Right atrium auricular region (tissue), 2 donors: ENCODE measurements at places on chromosomes 6 and 20. TPM values are rescaled to one million over a fixed set of nuclear protein-coding genes. Genes with fewer than 3 reads are reported as not detected.

Gene DNAH8
- total RNA-seq, result not detected

Gene ARMH2
- not detected for total RNA-seq

Gene PAX1
- not detected for total RNA-seq

Gene CD93
- total RNA-seq, result 35.7 TPM

Gene SAMD3
- 0.67 TPM for total RNA-seq

Gene THBS2
- 24.5 TPM for total RNA-seq

Gene TGM6
- not detected for total RNA-seq

DNA sequence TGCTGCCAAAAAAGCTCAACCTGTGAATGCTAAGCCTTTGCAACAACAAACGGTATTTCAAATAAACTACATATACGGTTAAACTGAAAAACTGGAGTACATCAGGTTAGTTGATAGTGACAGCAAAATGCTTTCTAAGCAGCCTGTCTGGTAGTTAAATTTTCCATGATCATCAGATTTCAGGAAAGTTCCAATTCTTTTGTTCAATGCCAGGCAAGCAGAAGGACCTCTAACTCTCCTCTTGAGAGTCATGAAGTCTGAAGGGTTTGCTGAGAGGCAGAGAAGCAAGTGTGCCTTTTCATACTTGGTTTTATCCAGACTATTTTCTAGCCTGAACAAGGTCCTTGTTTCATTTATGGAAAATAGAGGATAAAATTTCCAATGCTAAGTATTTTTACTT lies 4.5 kb downstream of the FLRT3 start:
- H3K27ac ChIP-seq, result no peak overlapping the region
- H3K36me3 ChIP-seq, result no peaks in the 10 kb centered on the region
- H3K4me1 ChIP-seq, result no peaks in the 10 kb centered on the region
- DNase-seq, result no peak
- no peaks in the 10 kb centered on the region for H3K27me3 ChIP-seq
- H3K4me3 ChIP-seq, result no peak overlapping the region

GRCh38 chr6:148578837-148579565 lies 167.8 kb upstream of the UST start:
- H3K27ac ChIP-seq, result no peak overlapping the region
- no peak for DNase-seq
- no peaks in the 10 kb centered on the region for H3K27me3 ChIP-seq
- no peaks in the 10 kb centered on the region for H3K4me1 ChIP-seq
- no peak overlapping the region for H3K4me3 ChIP-seq

DNA sequence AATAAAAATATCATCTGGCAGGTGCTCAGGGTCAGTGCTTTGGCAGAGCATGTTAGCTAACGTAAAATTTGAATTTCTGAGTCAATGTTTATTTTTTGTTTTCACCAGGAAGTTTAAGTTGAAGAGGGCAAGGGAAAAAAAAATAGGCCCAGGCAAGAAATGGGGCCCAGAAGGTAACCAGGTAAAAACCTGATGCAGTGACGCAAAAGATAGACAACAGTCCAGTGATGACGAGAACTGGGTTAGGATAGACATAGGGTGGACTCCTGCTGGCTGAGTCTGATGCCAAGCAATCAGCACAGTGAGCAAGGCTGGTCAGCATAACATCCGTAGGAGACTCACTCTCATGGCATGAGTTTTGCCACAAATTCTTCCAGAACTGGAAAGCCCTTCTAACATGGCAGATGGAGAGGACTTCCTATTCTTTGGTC lies 42.2 kb downstream of the ZHX3 start:
- H3K4me3 ChIP-seq, result no peak overlapping the region
- no peak for DNase-seq
- H3K27ac ChIP-seq, result no peak overlapping the region
- no peaks in the 10 kb centered on the region for H3K36me3 ChIP-seq
- H3K4me1 ChIP-seq, result peaks cover 47% of the 10 kb centered on the region
- no peaks in the 10 kb centered on the region for H3K27me3 ChIP-seq

DNA sequence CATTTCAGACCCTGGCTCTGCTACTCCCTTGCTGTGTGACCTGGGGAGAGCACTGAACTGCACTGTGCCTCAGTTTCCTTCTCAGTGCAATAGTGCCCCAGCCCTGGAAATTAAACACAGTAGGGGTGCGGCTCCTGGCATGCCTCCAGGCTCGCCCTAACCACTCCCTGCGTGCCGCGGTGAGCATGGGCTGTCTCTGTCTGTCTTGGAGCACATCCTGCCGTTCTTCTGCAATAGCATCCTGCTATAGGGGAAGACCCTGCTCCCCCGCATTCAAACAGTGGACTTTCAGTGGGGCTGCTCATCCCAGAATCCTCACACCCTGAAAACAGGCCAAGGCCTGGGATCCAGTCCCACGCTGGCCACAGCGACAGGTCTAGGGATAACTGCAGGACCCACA lies 129.5 kb downstream of the FOXC1 start:
- H3K27ac ChIP-seq, result no peak overlapping the region
- H3K27me3 ChIP-seq, result no peaks in the 10 kb centered on the region
- no peak for DNase-seq
- no peaks in the 10 kb centered on the region for H3K36me3 ChIP-seq
- H3K4me1 ChIP-seq, result no peaks in the 10 kb centered on the region
- H3K4me3 ChIP-seq, result no peak overlapping the region

DNA sequence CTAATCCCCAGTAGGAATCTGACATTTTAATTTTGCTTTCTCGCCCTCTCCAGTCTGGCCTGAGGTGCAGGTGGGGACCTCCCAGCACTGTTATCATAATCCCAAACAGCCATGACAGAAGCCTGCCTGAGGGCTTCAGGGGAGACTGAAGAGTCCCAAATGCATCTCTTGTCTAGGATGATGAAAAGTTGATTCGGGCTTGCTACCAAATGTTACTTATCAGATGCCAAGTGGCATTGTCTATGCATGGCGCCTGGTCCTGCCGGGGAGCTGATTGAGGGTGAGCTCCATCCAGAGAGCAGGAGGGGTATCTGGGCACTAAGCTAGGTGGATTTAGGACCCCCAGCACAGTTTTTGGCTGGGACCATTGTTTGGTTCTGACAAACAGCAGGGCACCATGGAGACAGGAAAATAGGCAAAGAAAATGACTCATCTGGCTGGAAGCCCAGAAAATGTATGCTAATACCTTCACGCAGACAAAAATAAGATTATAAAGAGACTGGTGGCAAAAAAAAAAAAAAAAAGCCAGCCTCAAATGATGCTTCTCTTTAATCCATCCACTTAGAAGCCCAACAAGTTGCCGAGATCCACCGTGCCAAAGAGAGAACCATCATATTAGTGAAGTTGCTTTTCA lies 513.7 kb upstream of the SULF2 start:
- no peaks in the 10 kb centered on the region for H3K27me3 ChIP-seq
- no peaks in the 10 kb centered on the region for H3K36me3 ChIP-seq
- DNase-seq, result no peak
- no peaks in the 10 kb centered on the region for H3K4me1 ChIP-seq
- no peak overlapping the region for H3K27ac ChIP-seq
- no peak overlapping the region for H3K4me3 ChIP-seq

- H3K36me3 ChIP-seq, result peaks cover 49% of the 10 kb centered on the region
- peak overlapping the region; percentile 9 for H3K27ac ChIP-seq
- H3K4me1 ChIP-seq, result peaks cover 21% of the 10 kb centered on the region
- no peak overlapping the region for H3K4me3 ChIP-seq
These were observed 317.1 kb downstream of the ESR1 start for GRCh38 chr6:152124429-152125074.

- H3K4me3 ChIP-seq, result peak overlapping the region; percentile 75
- H3K36me3 ChIP-seq, result no peaks in the 10 kb centered on the region
- H3K27ac ChIP-seq, result peak overlapping the region; percentile 80
These were observed 1.3 kb downstream of the CDYL start for GRCh38 chr6:4777394-4777935.

- H3K36me3 ChIP-seq, result no peaks in the 10 kb centered on the region
- H3K27me3 ChIP-seq, result no peaks in the 10 kb centered on the region
These were observed 227.0 kb upstream of the MARCKS start for GRCh38 chr6:113629975-113630737.
